Kidney glomerular epithelial cell (primary cell): ENCODE measurements at places on chromosomes 6 and 20.
A peak's percentile ranks its signal among the peaks of the same experiment; 100 is the strongest.

GRCh38 chr6:114936080-114936479, 593.3 kb upstream of the HS3ST5 start:
- DNase-seq = no peak

GRCh38 chr6:62976566-62976965, 234.7 kb upstream of the FKBP1C start:
- no peak for DNase-seq

- peak; percentile 88 for DNase-seq
Measured at GRCh38 chr20:41249411-41250281, 67.9 kb downstream of the ZHX3 start.

DNA sequence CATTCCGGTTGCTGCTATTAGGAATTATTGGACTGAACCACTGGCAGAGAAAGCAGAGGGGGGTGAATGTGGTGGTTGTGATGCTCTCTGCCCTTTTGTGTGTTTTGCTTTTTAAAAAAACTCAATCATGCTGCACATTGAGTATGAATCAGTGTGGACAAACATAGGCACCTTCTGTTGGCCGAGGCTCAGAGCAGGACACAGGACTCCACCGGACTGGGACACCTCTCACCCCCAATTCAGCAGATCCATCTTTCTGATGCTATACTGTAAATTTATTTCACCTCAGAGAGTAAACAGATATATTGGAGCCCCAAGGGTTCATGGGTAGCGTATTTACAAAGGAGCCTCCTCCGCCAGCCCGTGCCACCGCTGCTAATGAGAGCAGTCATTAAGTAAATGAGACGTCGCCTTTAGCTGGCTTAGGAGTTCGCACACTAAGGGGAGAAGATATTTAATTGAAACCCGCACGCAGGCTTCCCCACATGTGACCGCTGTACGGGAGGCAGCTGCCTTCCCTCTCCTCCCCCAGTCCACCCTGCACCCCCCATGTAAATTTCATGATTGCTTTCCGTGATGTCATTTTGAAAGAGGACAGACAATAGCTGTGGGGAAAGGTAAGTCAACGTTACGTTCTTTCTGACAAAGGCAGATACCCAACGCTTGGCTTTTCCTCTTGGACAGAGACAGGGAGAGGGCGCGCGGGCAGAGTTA, at the start of gene MYT1:
TSS of gene MYT1 (plus strand) at position 330 of the 714 bp plus-strand sequence. CDS start 34,410 bp downstream, outside the sequence.
- DNase-seq = no peak

- peak; percentile 16 for DNase-seq
Measured at GRCh38 chr6:41503827-41504465, 42.2 kb upstream of the FOXP4 start.

DNA sequence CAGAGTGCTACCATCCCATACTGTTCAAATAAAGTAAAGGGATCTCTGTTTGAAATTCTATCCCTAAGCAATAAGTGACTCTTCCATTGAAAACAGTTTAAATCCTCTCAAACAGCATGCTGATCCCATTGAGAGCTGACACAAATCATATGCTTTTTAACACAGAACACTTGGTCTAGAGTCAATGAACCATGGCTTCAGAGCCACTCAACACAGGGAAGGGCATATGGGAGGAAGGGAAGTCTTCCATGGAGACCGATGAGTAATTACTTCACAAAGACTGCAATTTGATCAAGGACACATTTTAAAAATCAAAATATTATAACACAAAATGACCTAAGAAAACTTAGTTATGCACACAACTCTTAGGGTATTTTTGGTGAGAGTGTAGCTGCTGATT, 1073.0 kb upstream of the MAP3K7 start:
- peak; percentile 34 for DNase-seq

DNA sequence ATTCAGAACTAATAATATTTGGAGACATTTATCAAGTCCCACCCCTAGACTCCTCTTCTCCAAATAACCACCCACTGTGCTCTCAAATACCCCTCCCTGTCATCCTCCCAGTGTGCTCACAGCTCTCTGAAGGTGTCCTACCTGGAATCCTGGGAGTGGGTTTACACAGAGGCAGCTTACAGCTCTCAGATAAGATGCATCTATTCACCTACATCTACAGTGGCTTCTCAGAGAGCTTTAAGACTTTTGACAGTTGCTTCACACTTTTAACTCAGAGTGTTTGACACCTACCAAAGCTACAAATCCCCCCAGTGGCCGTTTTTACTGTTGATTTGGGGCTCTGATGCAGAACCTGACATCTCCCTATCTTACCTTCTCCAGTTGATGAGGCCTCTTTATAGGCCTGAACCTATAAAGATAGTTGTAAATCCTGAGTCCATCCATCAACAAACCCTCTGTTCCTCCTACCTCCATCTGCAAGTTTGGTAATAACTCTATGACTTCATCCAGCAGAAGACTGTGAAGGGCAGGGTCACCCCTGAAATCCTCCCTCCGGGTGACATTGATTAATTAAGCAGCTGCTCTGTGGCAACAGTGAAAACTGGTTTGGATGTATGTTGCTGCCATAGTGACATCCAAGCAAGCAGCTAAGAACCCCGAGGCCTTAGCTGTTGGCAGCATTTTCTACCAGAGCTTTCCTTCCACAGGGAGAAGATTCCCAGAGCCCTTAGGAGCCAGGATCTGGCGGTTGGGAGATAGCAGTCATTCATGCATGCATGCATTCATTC, 226.1 kb upstream of the RREB1 start:
- DNase-seq = no peak

GRCh38 chr20:38032585-38033329, 499 bp downstream of the TTI1 start:
- no peak for DNase-seq

GRCh38 chr6:92124200-92124651, 1295.1 kb downstream of the EPHA7 start:
- DNase-seq = no peak

GRCh38 chr6:120627612-120628011, 706.7 kb downstream of the TBC1D32 start:
- no peak for DNase-seq

- no peak for DNase-seq
Measured at GRCh38 chr6:164216839-164217238, 802.3 kb downstream of the QKI start.

GRCh38 chr6:28892525-28892924, 31.3 kb downstream of the TRIM27 start:
- DNase-seq = no peak
